ENCODE measurements at places on chromosomes 12 and 14.

DNA sequence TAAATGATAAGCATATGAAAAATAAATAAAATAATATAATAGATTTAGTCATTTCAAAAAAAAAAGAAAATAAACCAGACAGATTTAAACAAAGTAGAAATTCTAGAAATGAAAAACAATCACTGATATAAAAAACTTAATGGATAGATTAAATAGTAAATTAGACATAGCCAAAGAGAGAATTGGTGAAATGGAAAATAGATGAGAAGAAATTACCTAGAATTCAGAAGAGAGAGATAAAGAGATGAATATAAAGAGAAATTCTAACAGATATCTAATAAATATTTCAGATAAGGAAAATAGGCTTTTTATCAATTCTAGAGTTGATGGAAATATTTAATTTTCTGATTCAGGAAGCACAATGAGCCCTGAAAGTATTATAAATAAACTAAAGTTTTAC lies 123.1 kb downstream of the PRIMA1 start:
- DNase-seq = no peak

GRCh38 chr12:95118138-95118787 lies 44.8 kb upstream of the NR2C1 start:
- no peak for DNase-seq

DNA sequence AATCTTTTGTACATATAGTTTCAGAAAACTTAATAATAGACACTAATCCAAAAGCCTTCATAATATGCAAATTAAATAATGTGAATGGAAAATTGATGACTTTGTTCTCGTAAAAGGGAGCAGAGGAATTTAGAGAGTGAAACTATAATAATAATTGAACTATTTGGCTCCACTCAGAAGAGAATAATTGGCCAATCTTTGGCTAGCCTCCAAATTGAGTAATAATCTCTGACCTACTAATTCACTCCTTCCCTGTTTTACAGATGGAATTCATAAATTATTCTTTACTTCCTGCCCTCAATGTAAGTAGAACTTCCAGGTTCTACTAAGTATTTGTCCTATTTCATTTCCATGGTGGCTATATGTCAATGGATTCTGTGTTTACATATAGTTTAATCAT lies 15.8 kb downstream of the TRIM9 start:
- no peak for DNase-seq

- DNase-seq = peak; percentile 19
These were observed 264.2 kb upstream of the AMIGO2 start for GRCh38 chr12:47343684-47344567.

DNA sequence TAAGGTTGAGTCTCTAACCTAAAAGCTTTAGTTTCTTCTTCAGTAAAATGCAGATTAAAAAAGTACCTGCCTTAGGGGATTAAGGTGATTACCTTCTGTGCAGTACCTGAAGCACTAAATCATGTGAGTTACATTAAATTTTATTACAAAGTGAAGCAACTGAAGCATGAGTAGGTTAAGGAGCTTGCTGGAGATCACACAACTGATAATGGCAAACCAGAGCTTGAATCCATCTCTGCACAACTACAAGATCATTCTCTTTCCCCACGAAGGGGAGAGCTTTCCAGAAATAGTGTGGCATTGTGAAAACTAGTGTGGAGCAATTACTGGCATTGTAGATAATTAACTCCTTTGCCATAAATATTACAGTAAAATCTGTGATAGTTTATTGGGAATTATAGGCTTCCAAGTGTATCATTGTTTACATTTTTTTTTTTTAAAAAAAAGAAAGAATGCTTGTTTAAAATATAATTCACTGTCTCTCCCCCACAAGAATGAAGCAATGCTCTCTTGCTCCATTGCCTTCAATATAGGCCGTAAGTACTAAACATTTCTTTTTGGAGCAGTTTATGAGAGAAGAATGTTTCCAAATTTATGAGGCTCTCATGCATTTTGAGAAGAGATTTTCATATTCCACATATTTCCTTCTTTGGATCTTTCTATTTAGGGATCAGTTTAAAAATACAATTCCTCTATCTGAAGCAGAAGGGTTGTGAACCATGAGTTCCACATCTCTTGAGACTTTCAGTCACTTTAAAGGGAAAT lies 20.5 kb downstream of the SLC38A2 start:
- no peak for DNase-seq

GRCh38 chr14:87960013-87960787 lies 32.8 kb downstream of the GALC start:
- no peak for DNase-seq

- DNase-seq = no peak
These were observed 59.2 kb downstream of the AACS start for GRCh38 chr12:125124320-125124966.

- no peak for DNase-seq
These were observed 67.9 kb upstream of the ESRRB start for GRCh38 chr14:76307786-76308780.

DNA sequence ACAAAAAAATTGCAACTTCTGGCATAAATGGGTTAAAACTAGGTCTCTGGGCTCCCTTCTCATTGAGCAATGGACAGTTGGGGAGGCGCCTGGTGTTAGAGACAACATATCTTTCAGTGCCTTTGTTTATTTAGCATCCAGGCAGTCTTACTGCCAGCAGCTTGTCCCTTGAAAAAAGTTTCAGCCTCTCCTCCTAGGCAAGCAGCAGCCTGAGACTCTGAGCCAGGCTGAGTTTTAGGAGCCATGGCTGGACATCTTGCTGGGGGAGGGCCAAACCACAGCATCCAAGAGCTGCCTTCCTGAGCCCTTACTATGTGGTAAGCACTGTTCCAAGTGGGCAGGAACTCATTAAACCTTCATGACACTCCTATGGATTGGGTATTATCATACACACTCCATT lies 10.1 kb upstream of the JDP2 start:
- DNase-seq = peak; percentile 22

- DNase-seq = no peak
These were observed 475.6 kb downstream of the MED13L start for GRCh38 chr12:115801871-115802270.

GRCh38 chr14:96191353-96191752 lies 13.3 kb upstream of the BDKRB2 start:
- DNase-seq = no peak

DNA sequence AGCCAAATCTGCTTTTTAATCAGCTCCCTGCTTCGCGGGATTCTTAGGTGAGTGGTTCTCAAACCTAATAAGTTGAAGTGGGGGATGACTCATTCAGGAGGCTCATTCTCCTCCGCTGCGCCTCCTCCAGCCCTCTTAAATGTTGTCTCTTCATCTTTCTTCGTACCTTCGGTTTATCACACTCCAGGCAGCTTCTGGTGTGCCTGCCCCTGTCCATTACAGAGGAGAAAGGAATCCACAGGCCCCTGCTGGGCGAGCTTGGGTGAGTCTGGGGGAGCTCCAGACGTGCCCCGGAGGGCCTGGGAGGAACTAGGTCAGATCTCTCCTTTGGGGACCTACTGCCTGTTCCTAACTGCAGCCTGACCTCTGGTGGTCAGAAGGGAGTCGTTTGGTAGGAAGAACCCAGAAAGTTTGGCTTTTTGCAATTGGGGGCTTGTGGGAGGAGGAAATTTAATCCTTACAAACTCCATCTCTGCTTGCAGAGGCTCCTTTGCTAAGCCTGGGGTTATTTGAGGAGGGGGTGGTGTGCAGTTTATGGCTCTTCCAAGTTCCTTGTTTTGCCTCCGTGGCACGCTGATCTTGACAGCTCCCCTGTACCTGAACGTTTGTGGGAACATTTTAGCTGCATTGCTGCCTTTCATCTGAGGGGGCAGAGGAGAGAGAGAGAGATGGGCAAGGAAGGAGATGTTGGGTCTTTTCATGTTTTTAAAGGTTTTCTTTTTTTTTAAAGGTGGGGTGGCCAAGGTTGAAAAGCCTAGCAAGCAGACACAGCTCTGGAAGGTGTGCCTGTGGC lies 84.1 kb upstream of the GNG2 start:
- peak; percentile 78 for DNase-seq

DNA sequence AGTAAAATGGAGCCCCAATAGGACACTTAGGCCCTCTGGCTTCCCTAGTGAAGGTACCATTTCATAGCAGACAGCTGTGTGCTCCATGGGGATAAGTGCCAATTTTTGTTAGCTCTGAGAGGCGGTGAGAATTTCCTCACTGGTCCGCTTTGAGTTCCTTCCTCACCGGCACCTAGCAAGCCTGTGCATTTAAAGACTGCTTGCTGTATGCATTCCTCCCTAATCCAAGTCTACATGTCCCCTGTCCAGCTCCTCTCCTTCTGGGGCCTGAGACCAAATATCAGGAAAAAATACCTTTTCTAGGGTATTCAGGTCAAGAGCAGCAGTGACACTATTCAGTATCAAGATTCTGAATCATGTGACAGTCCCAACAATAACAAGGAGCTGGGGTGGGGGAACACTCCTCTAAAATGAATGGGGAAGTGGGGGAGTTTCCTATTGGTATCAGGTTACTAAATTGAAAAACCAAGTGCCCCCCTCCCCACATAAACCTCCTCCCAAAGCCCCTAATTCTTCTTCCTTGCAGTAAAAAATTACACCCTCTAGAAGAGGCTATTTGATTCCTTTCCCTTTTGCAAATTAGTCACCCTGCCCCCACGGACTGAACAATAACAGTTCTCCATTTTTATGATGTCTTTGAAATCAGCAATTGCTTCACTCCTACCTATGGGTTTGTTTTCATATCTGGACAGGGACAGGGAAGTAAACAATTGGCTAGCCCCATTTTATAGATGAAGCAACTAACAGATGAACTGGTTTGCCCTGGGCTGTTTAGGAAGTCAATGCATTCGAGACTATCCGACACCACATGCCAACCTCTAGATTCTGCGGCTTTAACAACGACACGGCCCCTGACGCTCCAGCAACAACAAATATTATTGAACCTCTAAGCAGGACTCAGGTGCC lies 28.9 kb downstream of the BCL11B start:
- no peak for DNase-seq

GRCh38 chr14:103194256-103195045 lies 71.2 kb downstream of the TNFAIP2 start:
- no peak for DNase-seq

DNA sequence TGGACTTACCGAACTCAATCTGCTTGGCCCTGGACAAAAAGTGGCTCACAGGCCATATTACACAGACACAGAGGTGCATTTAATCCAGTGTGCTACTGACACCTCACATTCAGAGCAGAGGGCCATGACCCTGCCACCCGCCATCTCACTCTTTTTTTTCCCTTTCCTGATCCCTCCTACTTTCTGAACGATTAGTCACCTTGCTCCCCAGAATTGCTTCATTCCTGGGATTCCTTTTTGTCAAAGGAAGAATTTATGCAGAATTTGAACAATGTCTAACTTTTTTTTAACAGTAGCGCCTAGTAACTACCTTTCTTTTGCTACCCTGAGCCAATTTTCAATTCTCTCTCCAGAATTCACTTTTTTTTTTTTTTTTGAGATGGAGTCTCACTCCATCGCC lies 4.6 kb downstream of the PKP2 start:
- DNase-seq = no peak

GRCh38 chr12:70535896-70536374 lies 101.3 kb downstream of the PTPRB start:
- no peak for DNase-seq

DNA sequence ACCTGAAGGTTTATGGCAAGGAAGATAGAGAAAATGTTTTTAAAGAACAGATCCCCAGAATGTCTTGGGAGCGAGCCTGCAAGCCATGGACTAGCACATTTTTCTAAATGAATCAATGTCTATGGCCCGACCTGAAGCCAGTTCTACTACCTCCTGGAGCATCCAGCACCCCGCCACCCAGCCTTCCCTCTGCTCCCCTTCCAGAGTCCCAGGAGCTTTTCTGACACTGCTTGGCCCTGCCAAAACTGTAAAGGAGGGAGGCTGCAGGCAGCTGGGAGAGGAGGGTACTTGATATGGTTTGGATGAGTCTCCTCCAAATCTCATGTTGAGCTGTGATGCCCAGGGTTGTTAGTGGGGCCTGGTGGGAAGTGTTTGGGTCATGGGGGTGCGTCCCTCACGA lies 95.5 kb upstream of the FZD10 start:
- no peak for DNase-seq

DNA sequence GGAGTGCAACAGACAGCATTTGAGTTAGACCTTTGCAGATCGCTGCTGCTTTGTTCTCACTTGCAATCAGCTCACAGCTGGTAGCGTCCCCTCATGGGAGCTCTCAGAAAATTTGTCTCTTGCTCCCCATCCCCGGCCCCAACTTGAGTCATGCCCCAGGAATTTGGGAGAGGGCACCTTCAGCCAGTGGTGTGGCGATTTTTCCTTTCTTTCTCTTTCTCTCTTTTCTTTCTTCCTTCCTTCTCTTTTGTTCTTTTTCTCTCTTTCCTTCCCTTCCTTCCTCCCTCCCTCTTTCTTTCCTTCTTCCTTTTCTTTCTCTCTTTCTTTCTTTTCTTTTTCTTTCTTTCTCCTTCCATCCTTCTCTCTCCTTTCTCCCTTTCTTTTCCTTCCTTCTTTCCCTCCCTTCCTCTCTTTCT lies 34.2 kb upstream of the MAP1LC3B2 start:
- DNase-seq = no peak

- DNase-seq = peak; percentile 83
These were observed 59.0 kb upstream of the SCN8A start for GRCh38 chr12:51531978-51532497.

DNA sequence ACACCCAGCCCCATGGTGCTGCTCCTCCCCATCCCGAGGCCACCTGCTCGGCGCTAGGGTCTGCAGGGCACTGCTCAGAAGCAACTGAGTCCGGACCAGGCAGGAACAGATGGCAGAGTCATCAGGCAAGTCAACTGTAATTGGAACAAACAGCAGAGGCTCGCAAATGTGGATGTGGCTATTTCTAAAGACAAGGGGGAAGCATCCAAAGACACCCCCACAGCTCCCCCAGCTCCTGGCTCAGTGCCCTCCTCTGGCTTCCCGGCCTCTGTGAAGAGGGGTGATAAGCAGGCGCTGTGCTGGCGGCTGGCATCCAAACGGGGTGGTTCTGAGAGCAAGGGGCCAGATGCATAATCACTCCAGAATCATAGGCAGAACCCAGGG lies 125.6 kb downstream of the PIWIL1 start:
- peak; percentile 3 for DNase-seq

- DNase-seq = no peak
These were observed 133.1 kb downstream of the SLC15A4 start for GRCh38 chr12:128690641-128691040.

GRCh38 chr12:109820816-109821381 lies 12.3 kb downstream of the TRPV4 start:
- DNase-seq = no peak

GRCh38 chr14:75133597-75133996 lies 6.7 kb upstream of the NEK9 start:
- DNase-seq = no peak

DNA sequence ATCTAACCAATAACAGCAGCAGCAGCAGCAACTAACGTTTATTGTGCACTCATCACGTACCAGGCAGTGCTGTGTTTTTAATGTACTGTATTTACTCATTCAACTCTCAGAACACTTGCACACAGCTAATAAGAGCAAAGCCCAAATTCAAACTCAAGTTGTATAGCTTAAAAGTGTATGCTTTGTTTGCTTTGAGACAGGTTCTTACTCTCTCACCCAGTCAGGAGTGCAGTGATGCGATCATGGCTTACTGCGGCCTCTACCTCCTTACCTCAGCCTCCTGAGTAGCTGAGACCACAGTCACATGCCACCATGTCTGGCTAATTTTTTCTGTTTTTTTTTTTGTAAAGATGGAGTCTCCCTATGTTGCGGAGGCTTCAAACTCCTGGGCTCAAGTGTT lies 105.4 kb downstream of the PAPLN start:
- DNase-seq = no peak

All from common myeloid progenitor, CD34-positive (primary cell).